Cardiac muscle cell (in vitro differentiated cells and primary cell): ENCODE measurements at places on chromosomes 5 and 9. TPM values are rescaled to one million over a fixed set of nuclear protein-coding genes. Genes with fewer than 3 reads are reported as not detected.

Gene RMRP
- not detected in 2 replicates for polyA plus RNA-seq

Gene C9orf153
- polyA plus RNA-seq: 0.97 TPM in 1 of 2 replicates, not detected in the other

Gene THBS4
- polyA plus RNA-seq: 34.4 and 35.7 TPM in 2 replicates

Gene ELP1
- 25.0 and 25.7 TPM in 2 replicates for polyA plus RNA-seq

Gene SLCO6A1
- polyA plus RNA-seq: 0.32 TPM in 1 of 2 replicates, not detected in the other

Gene KCTD16
- polyA plus RNA-seq: 0.13 and 0.27 TPM in 2 replicates

Gene MUSK
- not detected in 2 replicates for polyA plus RNA-seq

Gene ARHGEF37
- 4.7 and 6.3 TPM in 2 replicates for polyA plus RNA-seq

Gene SAP30L
- polyA plus RNA-seq: 37.2 and 37.5 TPM in 2 replicates

Gene MPDZ
- polyA plus RNA-seq: 31.3 and 34.0 TPM in 2 replicates

Gene PIGO
- 35.1 and 36.0 TPM in 2 replicates for polyA plus RNA-seq

Gene SLC25A48
- 0.13 TPM in 1 of 2 replicates, not detected in the other for polyA plus RNA-seq

Gene GABRA6
- not detected in 2 replicates for polyA plus RNA-seq

Gene OCLN
- polyA plus RNA-seq: 4.0 and 4.4 TPM in 2 replicates

Gene NXNL2
- 0.24 and 1.1 TPM in 2 replicates for polyA plus RNA-seq

Gene SHISAL2B
- 0.36 and 1.6 TPM in 2 replicates for polyA plus RNA-seq

Gene CDX1
- polyA plus RNA-seq: 0.62 TPM in 1 of 2 replicates, not detected in the other

Gene HMCN2
- polyA plus RNA-seq: 0.27 and 0.45 TPM in 2 replicates

Gene ARID3C
- 1.4 TPM in 1 of 2 replicates, not detected in the other for polyA plus RNA-seq

Gene PHF2
- 14.1 and 20.8 TPM in 2 replicates for polyA plus RNA-seq

Gene FCN2
- polyA plus RNA-seq: not detected in 2 replicates

Gene TAF1L
- polyA plus RNA-seq: not detected in 2 replicates

Gene ASS1
- polyA plus RNA-seq: 59.3 and 67.5 TPM in 2 replicates

Gene SLC24A2
- not detected in 2 replicates for polyA plus RNA-seq

Gene ADGRD2
- 1.7 TPM in 1 of 2 replicates, not detected in the other for polyA plus RNA-seq

Gene PPP3R2
- not detected in 2 replicates for polyA plus RNA-seq

Gene OTP
- polyA plus RNA-seq: not detected in 2 replicates

Gene MYOT
- polyA plus RNA-seq: 0.22 TPM in 1 of 2 replicates, not detected in the other

Gene PMPCA
- 128 and 146 TPM in 2 replicates for polyA plus RNA-seq

Gene TRIM23
- 14.9 and 19.6 TPM in 2 replicates for polyA plus RNA-seq

Gene DPH7
- polyA plus RNA-seq: 61.2 and 78.4 TPM in 2 replicates

Gene SLC25A51
- 13.0 and 14.1 TPM in 2 replicates for polyA plus RNA-seq

Gene PRDM9
- polyA plus RNA-seq: not detected in 2 replicates

Gene SNCB
- polyA plus RNA-seq: 0.79 and 3.0 TPM in 2 replicates

Gene KLHL3
- 11.4 and 12.0 TPM in 2 replicates for polyA plus RNA-seq

Gene TCOF1
- 31.4 and 37.7 TPM in 2 replicates for polyA plus RNA-seq

Gene SPATA31A3
- polyA plus RNA-seq: not detected in 2 replicates

Gene C9orf50
- 2.9 and 4.3 TPM in 2 replicates for polyA plus RNA-seq

Gene SLC4A9
- polyA plus RNA-seq: 0.06 TPM in 1 of 2 replicates, not detected in the other

Gene OR1Q1
- polyA plus RNA-seq: not detected in 2 replicates

Gene ENDOG
- 177 and 209 TPM in 2 replicates for polyA plus RNA-seq

Gene NR2F1
- 0.13 and 0.32 TPM in 2 replicates for polyA plus RNA-seq

Gene CTXN3
- not detected in 2 replicates for polyA plus RNA-seq

Gene GADD45G
- polyA plus RNA-seq: 42.6 and 44.6 TPM in 2 replicates

Gene ARL15
- 21.8 and 23.2 TPM in 2 replicates for polyA plus RNA-seq

Gene NTRK2
- 0.74 and 1.3 TPM in 2 replicates for polyA plus RNA-seq

Gene PCDHB7
- polyA plus RNA-seq: 0.40 and 1.0 TPM in 2 replicates

Gene CNTNAP3
- 0.70 and 1.1 TPM in 2 replicates for polyA plus RNA-seq
